ENCODE measurements at places on chromosomes 11 and 22. TPM values are rescaled to one million over a fixed set of nuclear protein-coding genes. Genes with fewer than 3 reads are reported as not detected.
A peak's percentile ranks its signal among the peaks of the same experiment; 100 is the strongest.

ADM2 gene
- polyA plus RNA-seq = 2.2 TPM

GGT1 gene
- 162 TPM for polyA plus RNA-seq

DNA sequence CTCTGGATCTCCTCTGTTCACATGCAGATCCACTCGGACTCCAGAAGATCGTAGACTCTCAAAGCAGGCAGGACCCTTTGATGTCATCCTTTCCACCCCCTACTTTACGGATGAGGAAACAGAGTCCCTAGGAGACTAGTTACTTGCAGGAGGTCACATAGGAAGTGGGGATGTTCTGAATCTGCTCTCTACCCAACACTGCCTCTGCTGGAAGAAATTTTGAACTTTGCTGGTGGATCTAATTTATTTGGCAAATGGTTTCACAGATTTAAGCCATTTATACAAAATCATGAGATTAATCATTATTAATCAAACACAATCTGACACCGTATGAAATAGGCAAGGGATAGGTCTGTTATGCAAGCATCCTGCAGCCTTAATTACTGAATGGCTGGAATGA is 55.0 kb upstream of the USP47 start:
- DNase-seq = peak; percentile 48

DNA sequence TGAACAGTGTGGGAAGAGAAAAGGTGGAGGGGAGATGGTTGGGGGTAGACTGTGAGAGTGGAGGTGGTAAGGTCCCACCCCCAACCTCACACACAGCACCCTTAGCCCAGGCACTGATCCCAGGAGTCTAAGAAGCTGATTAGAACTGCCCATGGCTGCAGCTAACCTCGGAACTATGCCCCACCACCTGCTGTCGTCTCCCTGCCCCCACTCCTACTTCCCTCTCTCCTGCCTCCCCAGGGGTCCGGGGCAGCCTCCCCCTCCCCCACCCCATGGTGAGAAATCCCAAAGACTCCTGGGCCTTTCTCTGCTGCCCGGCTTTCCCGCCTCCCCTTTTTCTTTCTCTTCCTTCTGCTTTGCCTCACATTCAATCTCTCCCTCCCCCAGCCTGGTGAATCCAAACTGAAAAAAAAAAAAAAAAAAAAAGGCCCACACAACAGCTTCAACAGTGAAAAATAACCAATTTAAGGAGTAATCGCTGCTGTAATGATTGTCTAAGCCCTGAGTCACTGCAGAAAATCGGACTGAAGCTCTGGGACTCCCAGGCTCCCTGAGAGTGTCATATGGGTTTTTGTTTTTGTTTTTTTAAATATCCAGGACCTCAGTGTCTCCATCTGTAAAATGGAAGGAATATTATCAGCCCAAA is 9.6 kb upstream of the TP53I11 start:
- DNase-seq = no peak

OR5B21 gene
- polyA plus RNA-seq = not detected

GRIA4 gene
- not detected for polyA plus RNA-seq

GRCh38 chr11:35182317-35182939 is 43.5 kb downstream of the CD44 start:
- DNase-seq = no peak

- DNase-seq = no peak
Observed at GRCh38 chr11:114059984-114060391, 477 bp downstream of the ZBTB16 start.

SYNGR1 gene
- polyA plus RNA-seq = 3.5 TPM

DNA sequence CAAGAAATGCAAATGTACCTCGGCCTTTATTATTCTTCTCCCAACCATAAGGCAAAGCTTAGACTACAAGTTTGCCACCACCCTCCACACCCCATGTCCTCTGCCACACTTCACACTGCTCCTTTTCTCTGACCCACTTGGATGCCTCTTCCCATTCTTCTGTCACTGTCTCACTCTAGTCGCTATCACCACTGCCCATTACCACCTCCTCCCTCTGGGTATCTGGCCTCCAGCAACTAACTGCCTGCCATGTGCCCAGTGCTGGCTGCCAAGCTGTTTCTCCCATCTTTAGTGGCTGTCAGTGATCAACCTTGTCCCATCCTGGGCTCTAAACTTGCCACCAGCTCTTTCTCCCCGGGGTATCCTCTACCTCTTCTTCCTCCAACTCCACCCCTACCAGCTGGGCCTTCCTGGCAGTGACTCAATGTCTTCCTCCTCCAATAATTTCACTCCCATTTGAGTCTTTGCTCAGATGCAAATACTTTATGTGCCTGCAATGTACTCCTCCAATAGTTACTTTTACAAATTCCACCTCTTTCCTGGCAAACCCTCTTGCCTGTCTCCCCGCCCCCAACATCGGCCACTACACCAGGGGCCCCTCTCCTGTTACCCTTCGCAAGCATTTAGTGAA is 20.1 kb upstream of the KDM2A start:
- DNase-seq = no peak

GRCh38 chr11:76838678-76839068 is 22.0 kb upstream of the ACER3 start:
- DNase-seq = peak; percentile 60

PANX2 gene
- polyA plus RNA-seq = 2.3 TPM

- DNase-seq = no peak
Observed at GRCh38 chr22:47400701-47401591, 638.5 kb downstream of the TBC1D22A start.

TYR gene
- not detected for polyA plus RNA-seq

LDHAL6A gene
- not detected for polyA plus RNA-seq

DRD4 gene
- polyA plus RNA-seq = 0.05 TPM

GRAP2 gene
- 5.5 TPM for polyA plus RNA-seq

DNA sequence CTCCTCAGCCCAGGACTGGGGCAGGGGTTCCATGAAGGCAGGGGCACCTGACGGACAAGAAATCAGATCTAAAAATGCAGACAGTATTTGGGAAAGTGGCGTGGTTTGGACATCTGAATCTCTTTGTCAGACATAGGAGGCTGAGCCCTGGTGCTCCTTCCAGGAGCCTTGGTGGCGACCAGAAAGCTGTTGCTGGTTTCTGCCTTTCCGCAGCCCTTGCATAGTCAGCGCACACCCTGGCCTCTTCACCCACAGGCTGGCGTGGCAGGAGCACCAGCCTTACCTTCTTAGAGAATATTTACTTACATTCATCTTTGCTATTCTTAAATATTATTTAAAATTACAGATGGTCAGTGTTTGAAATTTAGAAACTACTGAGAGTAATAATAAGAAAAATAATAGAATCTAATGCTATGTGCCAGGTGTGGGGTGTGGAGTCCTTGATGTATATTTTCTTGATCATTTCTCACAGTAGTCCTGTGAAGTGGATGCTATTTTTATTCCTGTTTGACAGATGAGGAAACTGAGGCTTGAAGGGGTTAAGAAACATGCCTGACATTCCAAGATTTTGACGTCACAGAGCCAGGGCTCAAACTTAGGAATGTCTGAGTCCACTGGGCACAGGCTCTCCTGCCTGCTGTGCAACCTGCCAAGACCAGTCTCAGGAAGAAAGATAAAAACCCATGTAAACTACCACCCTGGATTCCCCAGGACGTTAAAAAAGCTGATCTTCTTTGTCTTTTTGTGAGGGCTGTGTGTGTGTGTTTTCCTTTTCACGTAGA is 51.6 kb downstream of the TBC1D22A start:
- no peak for DNase-seq

IL17REL gene
- polyA plus RNA-seq = 0.19 TPM

- DNase-seq = no peak
Observed at GRCh38 chr11:45556851-45557707, 108.3 kb downstream of the CHST1 start.

ZP1 gene
- polyA plus RNA-seq = not detected

NNMT gene
- 523 TPM for polyA plus RNA-seq

DNA sequence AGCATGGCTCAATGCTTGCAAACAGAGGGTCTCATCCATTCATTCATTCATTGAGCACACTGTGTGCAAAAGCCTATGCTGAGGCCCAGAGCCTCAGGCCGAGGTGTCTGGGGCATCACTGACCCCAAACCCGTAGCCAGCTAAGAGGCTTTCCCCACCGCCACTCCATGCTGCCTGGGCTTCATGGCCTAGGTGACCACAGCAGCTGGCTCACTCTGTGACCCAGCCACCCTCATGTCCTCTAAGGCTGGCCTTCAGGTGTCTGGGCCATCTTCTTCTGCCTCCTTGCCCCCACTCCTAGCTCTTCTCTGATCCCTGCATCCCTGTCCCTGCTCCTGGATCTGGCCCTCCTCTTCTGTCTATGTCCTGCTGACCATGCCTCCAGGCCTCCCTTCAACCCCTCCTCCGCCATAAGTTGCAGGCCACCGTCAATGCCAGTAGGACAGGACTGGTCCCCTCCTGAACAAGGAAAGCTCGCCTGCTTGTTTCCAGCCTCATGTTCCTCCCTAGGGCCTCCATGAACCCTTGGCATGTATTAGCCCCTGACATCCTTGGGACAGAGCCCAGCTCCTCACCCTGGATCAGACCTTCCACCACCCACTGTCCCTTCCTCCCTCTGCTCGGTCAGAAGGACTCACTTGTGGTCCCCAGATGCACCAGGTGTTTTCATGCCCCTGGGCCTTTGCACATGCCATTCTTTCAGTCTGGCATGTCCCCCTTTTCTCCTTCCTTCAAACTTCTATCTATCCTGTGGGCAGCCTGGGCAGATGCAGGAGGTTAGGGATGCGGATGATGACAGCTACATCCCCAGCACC is 92.8 kb downstream of the MYEOV start:
- no peak for DNase-seq

KRTAP5-9 gene
- 0.22 TPM for polyA plus RNA-seq

B3GAT1 gene
- 0.03 TPM for polyA plus RNA-seq

NXPE1 gene
- not detected for polyA plus RNA-seq

- no peak for DNase-seq
Observed at GRCh38 chr22:48782326-48782725, 1045.3 kb downstream of the BRD1 start.

TP53AIP1 gene
- 0.16 TPM for polyA plus RNA-seq

GRCh38 chr11:119491753-119492510 is 69.0 kb upstream of the THY1 start:
- DNase-seq = no peak

DNA sequence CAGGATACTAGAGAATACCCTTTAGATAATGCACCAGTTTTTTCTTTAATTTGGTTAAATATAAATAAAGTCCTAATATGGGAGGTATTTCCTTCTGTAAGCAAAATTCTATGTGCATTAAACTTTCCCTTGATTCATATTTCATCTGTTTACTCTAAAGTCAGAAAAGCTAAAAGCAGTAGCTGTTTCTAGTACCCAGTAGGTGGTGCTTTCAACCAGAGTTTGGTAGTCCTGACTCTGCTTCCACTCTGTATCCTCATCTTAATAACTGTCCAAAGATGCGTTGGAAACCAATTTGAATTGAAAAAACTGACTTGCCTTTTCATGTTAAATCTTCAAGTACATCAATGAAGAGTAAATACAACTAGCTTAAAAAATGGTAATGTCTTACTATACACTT is 1065.2 kb downstream of the JRKL start:
- no peak for DNase-seq

EXPH5 gene
- polyA plus RNA-seq = 5.2 TPM

DNA sequence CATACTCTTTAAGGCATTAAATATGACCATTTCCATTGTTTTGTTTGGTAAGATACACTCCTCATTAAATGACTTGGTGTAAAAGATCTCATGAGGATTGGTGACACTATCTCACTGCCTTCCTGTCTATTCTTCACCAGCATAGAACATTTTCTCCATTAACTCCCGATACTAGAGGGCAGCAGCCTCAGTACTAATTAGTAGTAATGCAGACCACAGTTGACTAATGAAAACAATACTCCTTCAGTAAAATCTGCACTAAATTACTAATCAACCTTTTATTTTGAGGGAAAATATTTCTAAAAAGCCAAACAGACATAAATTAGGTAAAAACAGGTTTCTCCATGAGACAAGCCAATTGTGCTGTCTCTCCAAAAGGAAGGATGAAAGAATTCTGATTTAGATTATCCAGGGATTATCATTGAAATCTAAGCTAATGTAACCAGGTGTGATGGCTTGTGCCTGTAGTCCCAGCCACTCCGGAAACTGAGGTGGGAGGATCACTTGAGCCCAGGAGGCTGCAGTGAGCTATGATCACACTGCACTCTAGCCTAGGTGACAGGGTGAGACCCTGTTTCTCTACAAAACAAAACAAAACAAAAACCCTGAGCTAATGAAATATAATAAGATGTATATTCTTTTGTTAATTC is 9.4 kb downstream of the PGM2L1 start:
- DNase-seq = peak; percentile 73

DNA sequence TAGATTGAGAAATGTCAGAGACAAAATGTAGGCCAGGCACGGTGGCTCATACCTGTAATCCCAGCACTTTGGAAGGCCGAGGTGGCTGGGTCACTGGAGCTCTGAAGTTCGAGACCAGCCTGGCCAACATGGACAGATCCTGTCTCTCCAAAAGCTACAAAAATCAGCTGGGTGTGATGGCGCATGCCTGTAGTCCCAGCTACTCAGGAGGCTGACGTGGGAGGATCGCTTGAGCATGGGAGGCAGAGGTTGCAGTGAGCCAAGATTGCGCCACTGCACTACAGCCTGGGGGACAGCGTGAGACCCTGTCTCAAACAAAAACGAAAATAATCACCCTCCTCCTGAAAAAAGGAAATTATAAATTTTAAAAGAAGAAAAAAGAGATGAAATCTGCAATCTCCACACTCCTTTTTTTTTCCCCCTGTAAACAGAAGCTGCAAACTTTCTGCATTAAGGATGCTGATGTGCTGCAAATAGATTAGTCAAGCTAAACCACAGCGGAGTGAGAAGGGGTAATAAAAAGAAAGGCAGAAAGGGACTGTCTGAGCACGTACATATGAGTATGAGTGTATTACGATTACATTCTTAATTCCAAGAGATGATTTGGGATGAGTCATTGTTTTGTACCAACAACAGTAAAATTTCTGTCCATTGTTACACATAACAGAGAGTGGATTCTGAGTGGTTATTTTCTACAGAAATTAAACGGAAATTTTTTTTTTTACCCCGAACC is 87.3 kb downstream of the SIK3 start:
- no peak for DNase-seq

GRCh38 chr11:82794490-82794889 is 60.8 kb upstream of the FAM181B start:
- DNase-seq = no peak

MN1 gene
- polyA plus RNA-seq = 2.5 TPM

- DNase-seq = no peak
Observed at GRCh38 chr11:123429336-123429735, 733 bp upstream of the GRAMD1B start.

APOBEC3H gene
- polyA plus RNA-seq = 1.2 TPM

CENPM gene
- polyA plus RNA-seq = 20.5 TPM

- no peak for DNase-seq
Observed at GRCh38 chr11:69652999-69653398, 12.0 kb downstream of the CCND1 start.

TRPT1 gene
- 62.5 TPM for polyA plus RNA-seq

DNA sequence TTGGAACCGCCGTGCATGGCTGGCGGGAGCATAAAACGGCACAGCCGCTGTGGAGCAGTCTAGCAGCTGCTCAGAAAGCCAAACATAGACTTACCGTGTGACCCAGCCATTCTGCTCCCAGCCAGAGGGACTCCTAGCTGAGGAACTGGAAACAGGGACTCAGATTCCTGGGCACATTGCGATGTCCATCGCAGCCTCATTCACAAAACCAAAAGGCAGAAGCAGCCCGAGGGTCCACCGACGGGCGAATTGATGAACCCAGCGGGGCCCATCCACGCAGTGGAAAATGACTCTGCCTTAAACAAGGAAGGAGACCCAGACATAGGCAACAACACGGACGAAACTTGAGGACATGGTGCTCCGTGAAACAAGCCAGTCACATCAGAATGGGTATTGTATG is 5.7 kb upstream of the MUC5B start:
- peak; percentile 4 for DNase-seq

Data from lung (tissue), 17 donors.